ENCODE measurements at places on chromosomes 7 and 10.

GRCh38 chr7:30914596-30914995 is 2.9 kb downstream of the AQP1 start:
- no peak for DNase-seq

DNA sequence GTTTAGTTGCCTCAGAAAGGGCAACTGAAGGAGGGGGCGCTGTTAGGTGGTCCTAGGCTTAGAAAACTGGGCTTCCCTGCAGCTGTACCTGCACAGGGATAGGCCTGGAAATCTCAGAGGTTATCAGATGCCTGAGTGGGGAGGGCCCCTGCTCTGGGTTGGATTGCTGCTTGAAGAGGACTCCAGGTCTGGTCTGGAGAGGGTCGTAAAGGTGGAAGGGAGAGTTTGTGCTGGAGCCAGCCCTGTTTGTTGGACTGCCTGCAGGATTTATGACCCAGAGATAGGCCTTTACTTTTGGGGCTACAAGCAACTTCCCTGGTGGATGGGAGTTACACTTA is 765.9 kb downstream of the GRID1 start:
- no peak for DNase-seq

GRCh38 chr7:130435311-130435854 is 5.4 kb downstream of the CEP41 start:
- DNase-seq = no peak

DNA sequence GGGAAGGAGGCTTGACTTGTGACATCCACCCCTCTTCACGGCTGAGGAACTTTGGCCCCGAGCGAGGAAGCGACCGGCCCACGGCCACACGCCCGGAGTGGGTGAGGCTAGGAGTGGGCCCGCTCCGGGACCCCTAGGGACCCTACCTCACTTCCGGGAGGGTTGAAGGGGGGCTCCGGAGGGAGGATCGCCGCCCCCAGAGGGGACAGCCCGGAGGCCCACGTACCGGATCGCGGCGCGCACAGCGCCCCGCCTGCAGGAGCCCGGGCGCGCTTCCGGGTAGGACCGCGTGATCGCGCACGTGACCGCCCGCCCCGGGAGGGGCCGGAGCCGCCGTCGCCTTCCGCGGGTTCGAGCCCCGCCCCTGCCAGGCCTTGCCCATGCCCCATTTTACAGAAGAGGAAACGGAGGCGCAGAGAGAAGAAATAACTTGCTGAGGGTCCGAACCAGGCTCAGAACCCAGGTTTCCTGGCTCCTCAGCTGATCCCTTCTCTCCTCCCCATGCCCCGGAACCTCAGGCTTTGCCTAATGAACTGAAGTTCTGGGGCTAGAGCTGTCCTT is at the start of gene HPS1:
TSS of gene HPS1 (minus strand) at position 275 of the 561 bp plus-strand sequence. CDS start 3,695 bp downstream, outside the sequence.
- peak; percentile 84 for DNase-seq

DNA sequence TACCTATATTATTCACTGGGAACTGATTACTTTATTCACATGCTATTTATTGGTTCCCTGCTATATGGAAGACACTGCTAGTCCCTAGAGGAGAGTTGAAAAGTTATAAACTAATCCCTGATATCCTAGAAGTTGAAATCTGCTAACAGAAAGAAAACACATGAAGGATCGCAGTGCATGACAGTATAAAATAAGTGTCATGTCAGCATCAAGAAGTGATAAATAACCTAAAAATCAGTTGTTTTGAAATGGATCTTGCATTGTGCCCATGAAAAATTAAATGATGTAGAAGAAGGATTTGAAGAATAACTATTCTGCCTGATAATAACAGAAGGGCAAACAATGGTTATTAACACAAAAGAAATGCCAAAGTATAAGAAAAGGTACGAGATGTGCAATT is 293.3 kb upstream of the LRRN3 start:
- DNase-seq = no peak

GRCh38 chr7:268991-269390 is 21.0 kb upstream of the FOXL3 start:
- DNase-seq = no peak

DNA sequence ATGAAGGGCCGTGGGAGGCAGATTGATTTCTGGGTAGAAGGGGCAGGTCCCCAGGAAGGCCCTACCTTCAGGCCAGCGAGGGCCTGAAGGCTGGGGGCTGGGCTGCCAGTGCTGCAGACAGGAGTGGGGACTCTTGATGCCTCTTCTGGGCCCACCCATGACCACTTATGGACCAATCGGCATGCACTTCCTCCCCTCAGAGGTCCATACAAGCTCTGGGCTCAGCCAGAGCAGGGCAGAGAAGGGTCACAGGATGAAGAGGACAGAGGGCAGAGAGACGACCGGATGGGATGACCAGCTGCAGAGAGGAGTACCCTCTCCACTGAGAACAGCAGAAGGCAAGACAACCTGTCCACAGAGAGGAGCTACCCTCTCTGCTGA is 120.1 kb downstream of the DYNC2I1 start:
- DNase-seq = no peak

GRCh38 chr7:116261904-116262303 is 51.6 kb downstream of the TES start:
- no peak for DNase-seq
